ENCODE measurements at places on chromosomes 7 and 10.

DNA sequence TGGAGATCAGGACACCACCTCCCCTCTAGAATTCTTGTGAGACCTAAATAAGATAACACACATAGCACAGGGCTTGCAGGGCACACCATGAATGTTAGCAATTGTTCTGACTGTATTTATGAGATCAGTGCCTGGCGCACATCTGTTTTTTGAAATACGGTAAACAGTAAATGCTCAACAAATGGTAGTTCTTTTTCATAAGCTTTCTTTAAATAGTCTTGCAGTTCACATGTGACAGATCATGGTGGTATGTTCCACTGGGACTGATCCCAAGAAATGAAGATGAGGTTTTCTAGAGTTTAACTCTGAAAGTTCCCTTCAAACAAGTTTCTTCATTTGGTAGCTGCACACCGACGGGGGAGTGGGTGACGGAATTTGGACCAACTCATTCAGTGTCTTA lies 34.8 kb downstream of the CREB5 start:
- no peak for DNase-seq

GRCh38 chr10:61834519-61834918 lies 67.0 kb upstream of the ARID5B start:
- DNase-seq: no peak

- no peak for DNase-seq
Observed at GRCh38 chr7:143884969-143885559, 16.9 kb downstream of the TCAF1 start.

DNA sequence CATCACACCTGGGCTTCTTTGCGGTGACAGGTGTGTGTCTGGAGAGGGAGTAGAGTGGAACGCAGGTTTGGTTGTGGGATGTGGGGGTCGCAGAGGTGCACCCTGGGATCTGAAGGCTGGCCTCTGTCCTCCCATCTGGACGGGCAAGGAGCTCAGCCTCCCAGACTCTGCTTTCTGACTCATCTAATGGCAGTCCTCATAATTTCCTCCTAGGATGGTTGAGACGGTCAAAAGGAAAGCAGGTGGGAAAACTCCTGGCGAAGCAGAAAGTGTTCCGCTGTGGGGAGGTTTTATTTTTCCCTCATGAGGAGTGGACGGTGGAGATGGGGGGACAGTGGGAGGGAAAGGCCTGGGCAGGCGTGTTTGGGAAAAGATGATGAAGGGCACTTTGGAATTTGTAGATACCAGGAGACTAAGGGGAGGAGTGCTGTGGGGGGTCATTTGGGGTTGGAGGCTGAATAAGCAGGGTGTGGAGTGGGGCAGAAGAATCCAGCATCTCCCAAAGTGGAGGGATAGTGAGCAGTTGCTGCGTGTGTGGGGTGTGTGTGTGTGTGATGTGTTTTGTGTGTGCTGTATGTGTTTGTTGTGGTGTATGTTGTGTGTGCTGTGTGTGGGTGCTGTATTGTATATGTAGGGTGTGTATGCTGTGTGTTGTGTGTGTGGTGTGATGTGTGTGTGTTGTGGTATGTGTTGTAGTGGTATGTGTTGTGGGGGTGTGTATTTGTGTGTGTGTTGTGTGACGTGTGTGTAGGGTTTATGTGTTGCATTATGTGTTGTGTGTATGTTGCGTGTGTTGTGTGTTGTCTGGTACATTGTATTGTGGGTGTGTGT lies 97.2 kb upstream of the PODXL start:
- no peak for DNase-seq

DNA sequence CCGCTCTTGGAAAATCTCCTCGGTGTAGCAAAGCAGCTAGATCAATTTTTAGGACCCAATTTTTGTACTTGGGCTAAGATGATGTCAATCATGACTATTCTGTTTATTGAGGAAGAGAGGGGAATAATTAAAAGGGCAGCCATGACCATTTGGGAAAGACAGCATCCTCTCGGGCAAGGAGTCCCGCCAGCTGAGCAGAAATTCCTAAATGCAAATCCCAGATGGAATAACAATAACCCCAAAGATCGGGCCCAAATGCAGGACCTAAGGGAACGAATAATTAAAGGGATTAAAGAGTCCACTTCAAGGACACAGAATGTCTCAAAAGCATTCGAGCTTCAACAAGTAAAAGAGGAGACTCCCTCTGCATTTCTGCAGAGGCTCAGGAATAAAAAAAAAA lies 18.7 kb downstream of the COL17A1 start:
- no peak for DNase-seq

- DNase-seq: no peak
Observed at GRCh38 chr7:4066206-4066605, 615.9 kb upstream of the FOXK1 start.

GRCh38 chr7:140314573-140315480 lies 83.5 kb downstream of the SLC37A3 start:
- no peak for DNase-seq
